ENCODE measurements at places on chromosomes 11 and 22.

DNA sequence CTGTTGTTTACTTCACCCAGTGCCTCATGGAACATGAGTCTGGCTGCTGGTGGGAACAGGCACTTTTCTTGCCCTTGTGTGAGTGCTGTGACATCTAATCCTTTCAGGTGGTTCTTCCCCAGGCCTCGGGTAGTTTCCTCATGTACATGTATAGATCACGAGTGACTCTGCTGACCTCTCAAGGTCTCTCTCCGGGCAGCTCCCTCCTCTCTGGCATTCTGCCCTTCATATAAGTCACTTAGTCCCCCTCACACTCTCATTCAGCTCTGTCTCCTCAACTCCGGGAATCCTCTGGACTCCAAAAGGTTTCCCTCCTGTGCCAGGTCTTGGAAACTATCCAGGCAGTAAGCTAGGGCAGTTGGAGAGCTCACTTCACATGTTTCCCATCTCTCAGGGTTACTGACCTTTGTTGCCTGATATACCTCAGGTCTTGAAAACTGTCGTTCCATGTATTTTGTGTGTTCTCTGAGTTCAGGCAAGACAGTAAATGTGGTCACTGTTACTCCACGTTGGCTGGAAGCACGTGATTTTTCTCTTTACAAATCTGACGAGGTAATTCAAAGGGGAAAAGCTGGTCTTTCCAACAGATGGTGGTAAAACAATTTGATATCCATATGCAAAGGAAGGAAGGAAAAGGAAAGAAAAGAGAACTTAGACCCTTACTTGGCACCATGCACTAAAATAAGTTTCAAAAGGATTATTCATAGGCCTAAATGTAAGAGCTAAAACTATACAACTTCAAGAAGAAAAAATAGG, 40.5 kb upstream of the PITPNB start:
- DNase-seq: no peak

DNA sequence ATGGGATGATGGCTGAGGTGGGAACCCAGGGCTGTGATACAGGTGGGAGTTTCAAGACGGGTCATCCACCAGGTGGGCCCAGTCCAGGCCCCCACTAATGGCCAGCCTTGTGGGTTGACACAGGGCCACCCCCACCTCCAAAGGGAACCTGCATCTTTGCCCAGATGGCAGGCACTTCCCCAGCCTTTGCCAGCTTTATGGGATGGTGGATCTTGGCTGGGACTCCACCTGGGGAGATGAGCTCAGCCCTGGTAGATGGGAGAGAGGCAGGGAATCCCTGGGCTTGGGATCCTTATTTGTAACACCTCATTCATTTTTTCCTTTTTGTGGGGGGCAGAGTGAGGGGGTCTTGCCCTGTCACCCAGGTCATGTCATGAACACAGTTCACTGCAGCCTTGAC, 33.4 kb downstream of the CD82 start:
- no peak for DNase-seq

- no peak for DNase-seq
Measured at GRCh38 chr11:17768547-17768946, 34.0 kb downstream of the KCNC1 start.

- no peak for DNase-seq
Measured at GRCh38 chr11:84866922-84867321, 760.2 kb downstream of the DLG2 start.

DNA sequence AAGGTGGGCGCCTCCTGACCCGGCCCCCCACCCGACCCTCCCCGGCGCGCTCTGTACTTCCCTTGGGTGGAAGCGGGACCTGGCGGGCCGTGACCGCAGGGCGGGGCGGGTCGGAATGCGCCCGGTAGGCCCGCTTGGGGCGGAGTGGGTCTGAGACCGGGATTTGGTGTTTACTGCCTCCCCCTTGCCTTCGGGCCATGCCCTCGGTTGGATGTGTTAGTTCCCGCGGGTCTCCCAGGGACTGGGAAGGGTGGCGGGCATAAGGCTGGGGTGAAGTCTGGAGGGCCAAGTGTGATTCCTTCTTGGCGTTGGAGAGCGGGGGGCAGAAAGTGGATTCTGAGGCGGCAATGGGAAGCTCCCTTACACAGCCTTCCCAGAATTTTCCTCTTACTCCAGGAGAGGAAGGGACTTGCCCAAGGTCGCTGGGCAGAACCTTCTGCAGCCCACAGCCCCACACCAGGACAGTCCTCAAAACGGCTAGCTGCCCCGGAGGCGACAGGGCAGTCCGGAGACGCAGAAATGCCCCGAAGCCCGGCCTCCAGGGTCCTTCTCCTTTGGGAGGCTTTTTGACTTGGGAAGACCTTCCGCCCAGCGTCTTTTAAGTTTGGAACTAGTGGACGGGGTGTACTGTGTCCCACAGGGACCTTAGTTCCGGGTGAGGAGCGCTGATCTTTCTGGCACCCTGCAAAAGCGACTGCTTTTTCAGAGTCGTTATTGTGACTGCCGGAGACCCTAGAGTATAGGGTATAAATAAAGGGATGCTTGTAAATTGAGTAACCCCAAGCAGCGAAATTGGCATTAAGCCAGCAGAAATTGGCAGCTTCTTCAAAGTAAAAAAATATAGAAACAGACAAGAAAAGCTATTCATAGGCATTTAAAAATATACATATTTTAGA, 647 bp downstream of the SWAP70 start:
- DNase-seq: peak; percentile 13

DNA sequence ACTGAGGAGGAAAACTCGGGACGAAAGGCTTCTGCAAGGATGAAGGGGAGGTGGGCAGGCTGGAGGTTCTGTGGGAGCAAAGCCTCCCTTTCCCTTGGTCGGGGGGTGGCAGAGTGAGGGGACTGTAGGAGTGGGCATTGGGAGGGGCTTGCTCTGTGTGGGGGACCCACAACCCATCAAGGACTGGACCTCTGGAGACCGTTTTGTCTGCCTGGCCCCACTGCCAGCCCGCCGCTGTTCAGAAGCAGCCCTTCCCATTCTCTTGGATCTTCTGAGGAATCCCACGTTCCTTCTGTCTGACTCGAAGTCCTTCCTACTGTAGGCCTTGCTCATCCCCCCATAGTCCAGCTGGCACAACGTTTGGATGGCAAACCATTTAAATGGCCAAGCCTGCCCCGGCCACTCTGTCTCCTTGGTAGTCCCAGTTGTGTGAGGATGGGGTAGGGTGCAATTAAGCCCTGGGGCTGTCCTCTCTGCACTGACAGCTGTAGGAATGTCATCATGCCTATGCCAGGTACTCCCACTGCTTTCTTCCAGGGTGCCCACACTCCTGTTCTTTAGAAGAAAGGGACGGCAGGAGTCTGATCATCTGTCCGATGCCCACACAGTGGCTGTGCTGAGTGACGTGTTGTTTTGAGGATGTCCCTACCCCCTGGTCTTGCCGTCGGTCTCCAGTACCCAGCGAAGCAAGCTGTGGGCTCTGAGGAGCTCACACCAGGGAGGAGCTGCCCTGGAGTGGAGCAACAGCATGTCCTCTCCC, 17.0 kb upstream of the NECTIN1 start:
- no peak for DNase-seq

- DNase-seq: no peak
Measured at GRCh38 chr11:103085758-103086365, 6.1 kb downstream of the DCUN1D5 start.

- no peak for DNase-seq
Measured at GRCh38 chr11:128244871-128245270, 342.5 kb downstream of the ETS1 start.

- DNase-seq: peak; percentile 8
Measured at GRCh38 chr11:36744375-36745168, 146.5 kb upstream of the RAG2 start.

DNA sequence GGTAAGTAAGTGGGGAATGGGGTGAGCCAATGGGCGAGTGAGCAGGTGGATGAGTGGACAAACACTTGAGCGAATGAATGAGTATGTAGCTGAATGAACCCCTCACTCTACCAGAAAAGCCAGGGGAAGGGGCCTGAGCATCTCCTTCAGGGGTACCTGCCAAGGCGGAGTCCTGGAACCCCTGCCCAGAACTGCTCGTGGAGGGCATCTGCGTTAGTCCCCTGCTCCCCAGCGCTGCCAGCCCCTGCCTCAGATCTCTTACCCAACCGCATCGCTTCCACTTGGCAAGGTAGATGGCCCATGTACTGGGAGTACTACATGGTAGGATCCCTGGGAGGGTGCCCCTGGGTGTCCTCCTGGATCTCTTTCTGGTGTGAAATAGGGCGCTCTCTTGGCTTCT, 7.4 kb upstream of the ANO1 start:
- DNase-seq: no peak

DNA sequence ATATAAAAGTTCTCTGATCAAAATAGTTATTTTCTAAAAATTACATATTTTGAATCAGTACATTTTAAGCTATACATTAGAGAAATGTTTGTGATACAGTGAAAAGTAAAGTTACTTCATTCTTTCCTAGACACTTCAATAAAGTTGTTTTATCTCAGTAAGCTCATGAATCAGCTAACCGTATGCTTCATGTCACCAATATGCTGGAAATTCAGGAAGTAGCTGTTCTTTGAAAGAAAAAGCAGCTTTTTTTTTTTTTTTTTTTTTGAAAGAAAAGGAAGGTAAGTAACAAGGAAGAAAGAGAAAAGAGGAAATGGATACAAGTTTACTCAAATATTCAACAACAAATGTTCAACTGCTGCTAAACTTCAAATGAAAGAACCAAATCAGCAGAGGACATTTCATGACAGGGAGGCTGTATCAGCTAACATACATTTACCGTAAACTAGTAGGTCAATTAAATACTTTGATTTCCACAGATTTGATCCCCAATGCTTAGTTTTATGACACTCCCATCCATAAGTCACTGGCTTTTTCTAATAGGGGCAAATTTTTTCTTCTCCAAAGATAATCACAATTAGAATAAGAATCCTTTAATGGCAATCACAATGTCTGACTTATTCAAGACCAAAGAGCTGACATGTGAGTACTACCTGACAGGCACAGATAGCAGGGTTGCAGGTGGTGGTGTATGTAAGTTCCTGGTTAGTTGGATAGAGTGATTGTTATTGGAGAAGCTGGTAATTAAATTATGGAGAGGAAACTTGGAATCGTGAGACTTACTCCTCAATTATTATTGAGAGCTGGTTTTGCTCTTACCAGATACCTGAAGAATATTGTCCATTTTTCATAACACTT, 754 bp downstream of the OR52A1 start:
- no peak for DNase-seq

DNA sequence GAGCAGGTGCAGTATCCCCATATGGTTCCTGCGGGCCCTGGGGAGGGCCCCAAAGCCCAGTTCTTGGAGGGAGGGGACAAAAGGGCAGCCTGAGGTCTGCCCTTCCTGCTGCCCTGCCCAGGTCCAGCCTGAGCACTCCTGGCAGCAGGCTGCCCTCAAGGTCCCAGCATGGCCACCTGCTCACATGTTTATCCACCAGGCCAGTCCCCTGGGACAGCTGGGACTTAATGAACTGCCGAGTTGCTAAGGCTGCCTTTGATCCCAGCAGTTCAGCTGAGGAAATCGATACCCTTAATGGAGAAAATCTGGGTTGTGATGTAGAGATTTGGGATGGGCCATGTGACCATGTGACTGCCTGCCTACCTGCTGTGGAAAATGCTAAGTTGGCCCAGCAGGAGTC, 146.2 kb downstream of the TRIM29 start:
- DNase-seq: no peak
